ENCODE measurements at places on chromosomes 13 and 19.

DNA sequence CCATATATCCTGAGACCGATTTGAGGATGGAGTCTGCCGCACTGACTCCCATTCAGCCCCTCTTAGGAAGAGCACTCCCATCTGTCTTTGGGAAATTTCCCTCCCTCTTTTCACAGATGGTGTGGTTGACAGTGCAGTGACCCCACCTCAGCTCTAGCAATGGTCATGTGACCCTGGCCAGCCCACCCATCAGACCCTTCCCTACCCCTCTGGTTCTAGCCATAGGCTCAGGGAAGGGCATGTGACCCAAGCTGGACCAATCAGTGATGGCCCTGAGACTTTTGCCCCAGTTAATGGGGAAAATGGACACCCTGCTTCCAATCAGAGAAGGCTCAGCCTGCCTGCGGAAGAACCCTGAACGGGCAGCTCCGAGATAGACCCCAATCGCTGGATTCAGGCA, 26.3 kb downstream of the IL12RB1 start:
- no peak for DNase-seq

DNA sequence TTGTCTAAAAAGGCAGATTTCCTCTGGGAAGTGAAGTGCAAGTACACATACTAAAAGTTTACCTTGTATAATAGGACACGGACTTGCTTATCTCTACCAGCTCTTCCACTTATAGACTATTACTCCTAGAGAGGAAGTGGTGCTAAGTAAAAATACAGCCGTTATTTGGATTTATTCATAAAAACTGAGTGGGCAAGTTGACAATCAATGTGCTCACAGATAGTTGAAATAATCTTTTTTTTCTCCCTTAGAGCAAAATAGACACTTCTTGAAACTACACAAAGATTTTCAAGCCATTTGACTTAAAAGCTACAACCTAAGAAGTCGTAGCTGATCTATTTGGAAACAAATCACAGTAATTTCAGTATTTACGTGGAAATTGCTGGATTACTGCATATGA, 2584.7 kb upstream of the PCDH20 start:
- no peak for DNase-seq

DNA sequence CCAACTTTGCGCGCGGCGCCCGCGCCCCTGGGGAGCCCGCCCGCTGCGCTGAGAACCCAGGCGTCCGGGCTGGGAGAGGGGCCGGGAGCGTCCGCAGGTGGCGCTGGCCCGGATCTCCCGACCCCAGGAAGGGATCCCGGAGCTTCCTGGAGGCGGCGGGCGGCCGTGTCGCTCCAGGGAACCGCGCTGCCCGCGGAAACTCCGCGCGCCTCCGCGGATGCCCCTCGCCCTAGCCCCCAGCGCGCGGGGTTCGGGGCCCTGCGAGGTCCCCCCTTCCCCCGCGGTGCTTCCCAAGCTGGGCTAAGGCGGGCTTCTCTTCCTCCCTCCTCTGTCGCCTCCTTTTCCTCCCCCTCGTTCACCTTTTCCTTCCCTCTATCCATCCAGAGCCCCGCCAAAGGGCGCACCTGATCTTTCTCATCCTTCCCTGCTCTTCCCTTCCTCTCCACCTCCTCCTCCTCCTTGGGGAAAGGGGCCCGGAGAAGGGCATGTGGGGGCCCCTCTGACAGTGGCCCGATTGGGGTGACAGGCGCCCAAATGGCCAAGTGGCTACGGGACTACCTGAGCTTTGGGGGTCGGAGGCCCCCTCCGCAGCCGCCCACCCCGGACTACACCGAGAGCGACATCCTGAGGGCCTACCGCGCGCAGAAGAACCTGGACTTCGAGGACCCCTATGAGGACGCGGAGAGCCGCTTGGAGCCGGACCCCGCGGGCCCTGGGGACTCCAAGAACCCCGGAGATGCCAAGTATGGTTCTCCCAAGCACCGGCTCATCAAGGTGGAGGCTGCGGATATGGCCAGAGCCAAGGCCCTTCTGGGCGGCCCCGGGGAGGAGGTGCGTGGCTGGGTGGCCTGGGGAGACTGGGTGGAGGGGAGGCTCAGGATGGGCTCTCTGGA, 710 bp downstream of the SHD start:
- no peak for DNase-seq

DNA sequence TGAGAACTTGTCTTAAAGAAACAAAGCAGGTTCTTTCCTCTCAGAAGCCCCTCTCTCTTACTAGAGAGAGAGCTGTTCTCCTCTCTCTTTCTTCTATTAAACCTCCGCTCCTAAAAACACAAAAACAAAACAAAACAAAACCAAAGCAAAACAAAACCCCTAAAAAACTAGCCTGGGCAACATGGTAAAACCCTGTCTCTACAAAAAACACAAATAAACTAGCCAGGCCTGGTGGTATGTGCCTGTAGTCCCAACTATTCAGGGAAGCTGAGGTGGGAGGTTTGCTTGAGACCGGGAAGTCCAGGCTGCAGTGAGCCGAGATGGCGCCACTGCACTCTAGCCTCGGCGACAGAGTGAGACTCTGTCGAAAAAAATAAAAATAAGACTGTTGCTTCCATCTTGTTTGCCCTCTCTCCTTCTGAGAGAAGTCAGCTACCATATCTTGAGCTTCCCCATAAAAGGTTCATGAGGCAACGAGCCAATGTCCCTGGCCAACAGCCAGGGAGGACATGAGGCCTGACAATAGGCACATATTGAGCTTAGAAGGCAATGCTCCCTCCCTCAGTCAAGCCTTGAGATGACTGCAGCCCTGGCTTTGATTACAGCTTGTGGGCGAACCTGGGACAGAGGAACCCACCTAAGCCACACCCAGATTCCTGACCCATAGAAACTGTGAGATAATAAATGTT, 17.5 kb upstream of the FLT3 start:
- DNase-seq, result no peak
